ENCODE measurements at places on chromosomes 1 and 21. TPM values are rescaled to one million over a fixed set of nuclear protein-coding genes. Genes with fewer than 3 reads are reported as not detected.

The S100A8 gene
- total RNA-seq = 622 TPM

The CCDC24 gene
- 10.7 TPM for total RNA-seq

The CCDC17 gene
- 20.3 TPM for total RNA-seq

- H3K4me3 ChIP-seq = no peak overlapping the region
- peaks cover 46% of the 10 kb centered on the region for H3K4me1 ChIP-seq
- DNase-seq = no peak
- no peaks in the 10 kb centered on the region for H3K36me3 ChIP-seq
- no peaks in the 10 kb centered on the region for H3K27me3 ChIP-seq
Measured at GRCh38 chr1:21313203-21313885, 23.1 kb upstream of the ECE1 start.

GRCh38 chr1:44261962-44262361 lies 48.7 kb downstream of the DMAP1 start:
- no peaks in the 10 kb centered on the region for H3K36me3 ChIP-seq
- H3K4me1 ChIP-seq = peaks cover 24% of the 10 kb centered on the region
- no peak overlapping the region for H3K27ac ChIP-seq
- peak; percentile 63 for DNase-seq
- no peaks in the 10 kb centered on the region for H3K27me3 ChIP-seq
- H3K4me3 ChIP-seq = no peak overlapping the region

- peaks cover 3% of the 10 kb centered on the region for H3K4me1 ChIP-seq
- H3K27me3 ChIP-seq = no peaks in the 10 kb centered on the region
- no peak for DNase-seq
- H3K4me3 ChIP-seq = no peak overlapping the region
- H3K27ac ChIP-seq = no peak overlapping the region
Measured at GRCh38 chr1:198649232-198649967, 10.6 kb downstream of the PTPRC start.

DNA sequence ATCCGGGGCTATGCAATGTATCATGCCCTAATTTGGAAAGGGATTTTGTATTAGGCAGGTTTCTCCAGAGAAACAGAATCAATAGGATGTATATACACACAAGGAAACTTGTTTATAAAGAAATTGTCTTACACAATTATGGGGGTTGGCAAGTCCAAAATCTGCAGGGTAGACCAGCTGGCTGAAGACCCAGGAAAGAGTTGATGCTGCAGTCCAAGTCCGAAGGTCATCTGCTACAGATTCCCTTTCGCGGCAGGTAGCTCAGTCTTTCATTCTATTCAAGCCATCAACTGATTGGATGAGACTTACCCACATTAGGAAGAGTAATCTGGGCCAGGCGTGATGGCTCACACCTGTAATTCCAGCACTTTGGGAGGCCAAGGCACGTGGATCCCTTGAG lies 54.6 kb upstream of the CXADR start:
- DNase-seq = no peak
- no peak overlapping the region for H3K4me3 ChIP-seq
- no peaks in the 10 kb centered on the region for H3K36me3 ChIP-seq
- peaks cover 6% of the 10 kb centered on the region for H3K4me1 ChIP-seq

Measured in lower lobe of right lung (tissue), 2 donors.